ENCODE measurements at places on chromosomes 13 and 19.

GRCh38 chr13:50403311-50403710 is 388.1 kb downstream of the KCNRG start:
- DNase-seq = peak; percentile 58

- no peak for DNase-seq
Measured at GRCh38 chr19:4367336-4367723, 24.0 kb downstream of the MPND start.

GRCh38 chr19:29497686-29498436 is 27.9 kb upstream of the VSTM2B start:
- no peak for DNase-seq

- no peak for DNase-seq
Measured at GRCh38 chr13:35769812-35770211, 293.3 kb upstream of the MAB21L1 start.

DNA sequence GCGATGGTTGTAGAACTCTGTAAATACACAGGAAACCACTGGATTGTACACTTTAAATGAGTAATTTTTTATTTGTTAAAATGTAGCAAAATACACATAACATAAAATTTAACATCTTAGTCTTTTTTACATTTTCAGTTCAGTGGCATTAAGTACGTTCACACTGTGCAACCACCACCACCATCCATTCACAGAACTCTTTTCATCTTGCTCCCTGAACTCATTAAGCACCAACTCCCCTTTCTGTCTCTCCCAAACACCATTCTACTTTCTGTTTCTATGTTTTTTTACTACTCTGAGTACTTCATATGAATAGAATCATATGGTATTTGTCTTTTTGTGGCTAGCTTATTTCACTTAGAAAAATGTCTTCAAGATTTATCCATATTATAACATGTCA is 2.7 kb upstream of the UBL3 start:
- no peak for DNase-seq

DNA sequence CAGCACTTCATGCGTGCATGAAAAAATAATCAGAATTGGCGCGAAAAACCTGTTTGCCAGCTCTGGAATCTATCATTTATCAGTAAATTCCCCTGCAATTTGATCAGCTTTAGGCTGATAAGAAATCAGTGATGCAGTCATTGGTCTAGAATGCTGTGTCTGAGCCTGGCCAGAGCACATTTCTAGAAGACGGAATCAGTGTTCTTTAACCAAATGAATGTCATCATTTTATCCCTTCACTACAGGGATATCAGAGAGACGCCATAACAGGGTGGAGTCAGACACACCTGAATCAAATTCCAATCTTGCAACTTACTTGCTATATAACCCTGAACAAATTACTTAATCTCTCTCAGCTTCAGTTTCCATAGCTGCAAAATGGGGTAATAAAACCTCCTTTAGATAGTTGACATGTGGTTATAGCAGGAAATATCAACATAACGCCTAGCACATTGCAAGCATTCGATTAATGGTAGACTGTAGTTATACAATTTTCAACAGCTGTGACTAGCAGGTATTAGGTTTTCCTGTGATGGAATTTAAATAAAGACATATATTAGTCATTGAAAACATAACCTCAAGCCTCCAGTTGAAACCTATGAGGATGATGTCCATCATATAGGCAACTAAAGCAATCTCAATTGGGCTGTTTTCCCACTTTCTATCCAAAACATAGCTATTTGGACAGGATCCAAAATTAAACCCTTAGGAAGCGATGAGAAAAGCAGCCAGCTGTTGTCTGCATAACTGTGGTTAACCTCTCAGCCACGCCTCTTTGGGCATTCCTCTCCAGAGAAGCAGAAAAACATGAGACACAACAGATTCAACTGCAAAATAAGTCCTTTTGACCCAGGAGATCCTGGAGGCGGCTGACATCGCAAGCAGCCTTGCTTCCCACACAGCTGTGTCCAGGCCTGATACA is 51.6 kb upstream of the UBL3 start:
- DNase-seq = no peak

- DNase-seq = no peak
Measured at GRCh38 chr13:106597749-106598395, 29.9 kb upstream of the ARGLU1 start.

GRCh38 chr19:41288673-41289530 is 21.1 kb upstream of the CCDC97 start:
- no peak for DNase-seq

DNA sequence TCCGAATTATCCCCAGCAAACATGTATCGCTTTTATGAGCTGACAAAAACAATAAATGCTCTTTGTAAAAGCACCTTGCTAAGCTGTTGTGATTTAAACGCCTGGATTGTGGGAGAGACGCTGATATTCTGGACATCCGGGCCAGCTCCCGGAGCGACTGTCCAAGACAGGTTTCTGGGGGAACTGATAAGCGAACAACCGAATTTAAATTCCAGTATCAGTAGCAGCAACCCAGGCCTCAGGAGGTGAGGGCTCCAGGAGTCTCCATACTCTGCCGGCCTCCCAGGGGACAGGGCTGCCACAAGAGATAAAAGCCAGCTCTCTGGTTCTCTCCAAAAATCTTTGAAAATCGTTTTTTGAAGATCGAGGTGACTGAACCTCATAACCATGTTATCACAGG is 50.3 kb upstream of the VSTM2B start:
- no peak for DNase-seq

GRCh38 chr13:112980434-112980833 is 11.4 kb downstream of the MCF2L start:
- no peak for DNase-seq

DNA sequence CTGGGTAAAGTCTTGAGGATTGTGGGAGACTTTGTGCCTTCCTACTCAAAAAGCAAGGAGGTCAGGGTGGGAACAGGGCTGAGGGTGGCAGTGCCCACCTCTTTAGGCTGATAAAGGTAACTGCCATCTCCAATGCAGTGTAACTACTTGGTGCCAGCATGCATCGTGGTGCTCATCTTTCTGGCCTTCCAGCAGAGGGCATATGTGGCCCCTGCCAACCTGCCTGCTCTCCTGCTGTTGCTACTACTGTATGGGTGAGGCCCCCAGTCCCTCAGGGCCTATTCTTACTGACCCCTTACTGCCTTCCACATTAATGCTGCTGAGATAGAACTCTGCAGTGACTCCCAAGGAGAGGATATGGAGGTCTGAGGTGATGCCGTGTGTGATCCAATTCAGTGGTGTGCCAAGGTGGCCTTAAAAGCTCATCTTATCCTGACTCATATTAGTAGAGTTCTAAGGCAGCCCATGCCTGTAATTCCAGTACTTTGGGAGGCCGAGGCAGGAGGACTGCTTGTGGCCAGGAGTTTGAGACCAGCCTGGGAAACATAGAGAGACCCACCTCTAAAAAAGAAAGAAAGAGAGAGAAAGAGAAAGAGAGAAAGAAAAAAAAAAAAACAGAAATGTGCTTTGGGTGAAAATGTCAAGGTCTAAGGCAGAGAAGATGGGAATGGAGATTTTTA is 9.7 kb upstream of the ARHGAP45 start:
- DNase-seq = no peak

DNA sequence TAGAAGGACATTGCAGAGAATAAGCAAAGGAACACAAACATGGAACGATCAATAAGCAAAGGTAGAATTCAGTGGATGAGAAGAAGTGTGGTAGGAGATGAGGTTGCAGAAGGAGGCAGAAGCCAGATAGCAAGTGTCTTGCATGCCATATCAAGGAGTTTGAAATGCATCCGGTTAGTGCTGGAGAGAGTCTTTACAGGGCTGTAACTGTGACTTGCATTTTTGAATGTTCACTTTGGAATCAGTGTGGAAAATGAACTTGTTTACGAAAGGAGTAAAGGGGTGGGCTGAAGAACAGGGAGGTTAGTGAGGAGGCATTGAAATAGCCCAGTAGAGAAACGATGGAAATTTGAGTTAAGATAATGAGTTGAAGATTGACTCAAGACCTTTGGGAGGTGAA is 90.7 kb upstream of the MBNL2 start:
- DNase-seq = no peak

- peak; percentile 87 for DNase-seq
Measured at GRCh38 chr19:46014941-46015686, 7.7 kb downstream of the PGLYRP1 start.

DNA sequence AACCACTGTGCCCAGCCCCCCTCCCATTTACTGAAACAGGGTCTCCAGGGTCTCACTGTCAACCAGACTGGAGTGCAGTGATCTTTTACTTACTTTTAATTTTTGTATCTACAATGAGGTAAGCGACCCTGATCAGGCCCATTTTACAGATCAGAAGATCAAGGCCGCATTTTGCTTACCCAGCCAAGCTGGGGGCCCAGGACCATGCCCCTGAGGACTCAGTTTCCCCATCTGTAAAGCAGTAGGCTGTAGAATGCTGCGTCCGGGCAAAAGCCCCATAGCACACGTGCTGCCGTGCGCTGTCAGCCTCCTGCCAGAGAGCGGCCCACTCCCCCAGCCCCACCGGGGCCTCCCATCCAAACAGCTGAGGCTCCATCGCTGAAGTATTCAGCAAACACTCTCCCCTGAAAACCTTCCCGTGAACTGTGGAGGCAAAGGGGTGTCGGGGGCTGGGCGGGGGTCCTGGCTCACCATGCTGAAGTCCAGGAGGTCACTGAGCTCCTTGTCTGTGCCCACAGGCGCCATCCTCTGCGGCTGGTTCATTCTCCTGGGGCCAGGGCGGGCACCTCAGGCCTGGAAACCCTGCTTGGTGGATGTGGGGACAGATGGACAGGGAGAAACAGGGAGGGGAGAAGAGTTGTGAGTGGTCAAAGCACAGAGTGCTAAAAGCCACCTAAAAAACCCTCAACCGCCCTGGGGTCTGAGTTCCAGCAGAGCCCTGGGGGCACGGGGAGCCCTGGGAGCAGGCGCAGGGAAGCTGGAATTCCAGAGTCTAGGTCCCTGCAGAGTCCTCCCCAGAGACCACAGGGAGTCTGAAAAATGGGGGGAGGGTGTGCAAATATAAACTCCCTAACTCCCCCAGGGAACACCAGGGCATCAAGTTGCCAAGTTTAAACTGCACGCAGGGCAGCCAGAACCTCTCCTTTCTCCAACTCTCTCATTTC is 2.4 kb downstream of the TCF3 start:
- no peak for DNase-seq

DNA sequence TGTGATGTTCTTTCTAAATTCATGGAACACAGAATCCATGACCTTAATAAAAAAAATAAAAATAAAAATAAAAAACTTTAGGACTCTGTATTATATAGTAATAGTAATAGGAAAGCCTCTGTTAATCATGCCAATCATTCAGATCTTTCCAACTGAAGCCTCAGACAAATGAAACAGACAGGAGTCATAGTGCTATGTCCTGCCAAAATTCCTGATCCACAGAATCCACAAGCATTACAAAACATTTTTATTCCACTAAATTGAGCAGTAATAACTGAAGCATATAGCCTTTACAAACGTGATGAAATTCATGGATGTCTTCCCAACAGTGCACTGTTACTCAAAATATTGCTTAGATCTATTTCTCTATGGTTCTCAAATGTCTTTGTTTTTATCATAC is 820.6 kb upstream of the PCDH9 start:
- no peak for DNase-seq

GRCh38 chr13:45781553-45782326 is 69.8 kb downstream of the SIAH3 start:
- DNase-seq = peak; percentile 97

DNA sequence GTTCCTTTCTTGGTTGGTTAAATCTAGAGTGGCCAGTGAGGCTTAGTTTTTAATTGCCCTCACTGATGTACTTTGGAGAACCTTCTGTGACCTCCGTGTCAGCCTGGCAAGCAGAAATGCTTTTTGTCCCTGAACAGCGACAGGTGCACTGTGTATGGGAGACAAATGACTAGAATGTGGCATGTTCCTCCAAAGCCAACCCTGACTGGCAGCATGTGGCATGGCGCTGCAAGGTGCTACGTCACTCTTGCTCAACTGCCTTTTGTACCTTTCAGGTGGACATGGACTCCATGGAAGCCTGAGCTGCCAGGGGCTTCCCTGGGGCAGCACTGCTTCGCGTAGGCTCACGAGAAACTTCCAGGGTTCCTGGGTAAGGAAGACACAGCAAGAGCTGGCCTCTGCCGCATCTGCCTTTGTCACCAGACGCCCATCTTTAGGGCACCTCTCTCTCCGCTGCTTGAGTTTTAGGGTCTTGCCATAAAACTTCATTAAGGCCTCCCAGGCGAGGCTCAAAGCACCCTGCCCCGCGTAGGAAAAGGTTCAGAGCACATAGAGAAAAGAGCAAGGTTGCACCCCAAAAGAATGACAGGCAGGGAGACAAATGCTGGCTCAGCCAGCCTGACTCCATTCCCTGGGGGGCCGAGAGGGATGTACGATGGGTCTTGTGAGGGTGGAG is 167.1 kb upstream of the SOX1 start:
- DNase-seq = no peak

DNA sequence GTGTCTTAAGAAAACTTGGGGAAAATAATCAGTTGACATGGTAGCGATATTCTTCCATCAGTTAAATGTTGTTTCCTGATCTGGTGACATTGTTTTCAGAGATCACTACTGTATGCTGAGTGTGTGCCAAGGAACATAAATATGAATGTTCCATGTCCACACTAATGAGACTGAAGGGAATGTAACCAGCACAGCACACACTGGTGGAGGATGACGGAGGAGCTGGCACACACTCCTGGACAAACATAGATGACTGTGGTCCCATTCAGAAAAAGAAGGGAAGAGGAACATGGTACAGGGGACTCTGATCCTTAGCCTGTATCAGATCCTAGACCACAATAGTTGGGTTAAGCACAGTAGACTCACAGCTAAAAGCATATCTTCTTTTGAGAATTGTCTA is 574.8 kb downstream of the MYO16 start:
- no peak for DNase-seq

DNA sequence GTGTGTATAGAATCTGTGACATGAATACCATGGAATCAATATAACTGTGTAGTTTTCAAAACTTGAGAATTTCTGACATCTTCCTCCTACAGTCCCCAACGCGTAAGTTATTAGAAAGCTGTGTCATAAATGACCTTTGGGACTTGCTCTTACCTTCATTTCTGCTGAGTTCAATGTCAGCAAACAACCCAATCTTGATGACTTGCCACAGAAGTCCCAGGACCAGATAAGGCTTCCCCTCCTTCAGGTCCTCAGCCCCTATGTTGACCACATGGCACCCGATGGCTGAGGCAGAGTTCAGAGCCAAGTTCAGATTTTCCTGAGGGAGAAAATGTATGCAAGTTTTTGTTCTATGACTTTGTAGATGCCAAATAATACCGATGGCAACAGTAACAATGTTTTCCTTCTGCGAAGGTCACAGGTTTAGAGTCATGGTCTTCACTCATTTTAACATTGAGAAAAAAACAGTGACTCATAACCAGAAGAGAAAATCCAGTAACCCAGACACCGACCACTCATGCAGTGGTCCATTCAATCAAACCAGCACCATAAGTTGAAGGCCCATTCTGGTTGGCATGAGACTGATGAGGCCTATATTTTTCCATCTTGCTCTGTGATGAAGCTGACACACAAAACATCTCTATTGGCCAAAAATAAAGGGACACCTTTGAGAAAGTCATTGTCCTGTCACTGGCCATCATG is 29.2 kb downstream of the LCP1 start:
- DNase-seq = no peak

GRCh38 chr19:11373166-11373884 is 1.1 kb upstream of the SWSAP1 start:
- DNase-seq = peak; percentile 89

- no peak for DNase-seq
Measured at GRCh38 chr19:15864824-15865223, 33.0 kb downstream of the CYP4F2 start.

Data from COR-L47 (cell line).